ENCODE measurements at places on chromosomes 3 and 15. TPM values are rescaled to one million over a fixed set of nuclear protein-coding genes. Genes with fewer than 3 reads are reported as not detected.

DNA sequence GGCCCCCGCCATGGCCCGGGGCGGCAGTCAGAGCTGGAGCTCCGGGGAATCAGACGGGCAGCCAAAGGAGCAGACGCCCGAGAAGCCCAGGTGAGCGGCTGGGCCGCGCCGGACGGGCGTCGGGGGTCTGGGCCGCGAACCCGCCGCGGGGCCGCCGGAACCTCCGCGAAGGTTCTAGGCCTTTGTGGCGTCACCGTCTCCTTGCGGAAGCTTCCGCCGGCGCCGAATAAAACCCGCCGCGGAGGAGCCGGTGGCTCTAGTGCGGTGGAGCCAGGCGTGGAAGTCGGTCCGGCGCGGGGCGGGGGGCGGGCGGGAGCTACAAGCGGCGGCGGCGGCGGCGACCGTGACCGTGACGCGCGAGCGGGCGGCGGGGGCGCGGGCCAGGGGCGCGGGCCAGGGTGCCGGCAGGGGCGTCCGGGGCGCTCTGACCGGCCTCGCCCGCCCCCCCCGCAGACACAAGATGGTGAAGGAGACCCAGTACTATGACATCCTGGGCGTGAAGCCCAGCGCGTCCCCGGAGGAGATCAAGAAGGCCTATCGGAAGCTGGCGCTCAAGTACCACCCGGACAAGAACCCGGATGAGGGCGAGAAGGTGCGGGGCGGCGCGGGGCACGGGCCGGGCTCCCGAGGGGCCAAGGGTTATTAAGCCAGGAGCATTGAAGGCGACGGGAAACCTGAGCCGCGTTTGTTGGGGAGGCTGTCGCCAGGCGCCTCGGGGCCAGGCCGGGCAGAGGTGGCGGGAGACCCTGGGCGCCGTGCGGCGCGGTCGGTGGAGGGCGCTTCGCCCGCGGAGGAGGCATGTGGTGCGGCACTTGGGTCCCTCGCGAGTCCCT lies at the start of gene DNAJA4:
DNAJA4 (plus strand) TSS at position 259 of the 833 bp plus-strand sequence; CDS start at position 461, 202 bp downstream.
- H3K27me3 ChIP-seq, result no peaks in the 10 kb centered on the region
- H3K4me1 ChIP-seq, result peaks cover 10% of the 10 kb centered on the region

- H3K27ac ChIP-seq, result peak overlapping the region; percentile 69
- H3K27me3 ChIP-seq, result no peaks in the 10 kb centered on the region
- no peak overlapping the region for H3K4me3 ChIP-seq
- no peaks in the 10 kb centered on the region for H3K36me3 ChIP-seq
Observed at GRCh38 chr3:102156426-102156825, 278.4 kb upstream of the ZPLD1 start.

DNA sequence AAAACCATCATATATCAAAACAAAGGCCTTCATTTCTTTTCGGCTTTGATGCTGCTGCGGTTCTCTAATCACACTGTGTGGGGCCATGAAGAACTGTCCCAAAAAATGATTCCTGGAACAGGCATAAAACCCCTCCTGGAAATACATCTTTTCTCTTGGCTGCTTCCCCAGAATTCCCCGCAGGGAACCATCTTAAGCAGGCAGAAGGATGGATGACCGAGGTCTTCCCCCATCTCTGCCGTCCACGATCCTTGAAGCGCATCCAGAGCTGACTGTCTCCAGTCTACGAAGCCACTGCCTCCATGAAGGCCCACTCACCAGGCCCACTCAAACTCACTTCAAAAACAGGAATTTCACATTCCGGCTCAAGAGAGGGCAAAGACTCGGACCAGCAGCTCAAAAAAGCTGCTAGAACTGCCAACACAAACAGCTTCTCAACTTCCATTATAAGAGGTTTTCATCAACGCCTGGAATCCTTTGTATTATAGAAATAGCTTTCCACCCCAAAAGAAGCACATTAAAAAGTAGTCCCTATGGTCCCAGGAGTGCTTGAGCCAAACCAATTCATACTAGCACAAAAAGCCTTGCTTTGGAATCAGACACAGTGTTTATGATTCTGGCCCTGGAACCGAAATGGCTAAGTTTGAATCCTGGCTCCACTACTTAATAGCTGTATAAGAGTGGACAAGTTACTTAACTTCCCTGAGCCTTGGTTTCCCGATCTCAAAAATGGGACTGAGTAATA lies 487.5 kb upstream of the WNT5A start:
- H3K36me3 ChIP-seq, result no peaks in the 10 kb centered on the region
- H3K4me3 ChIP-seq, result no peak overlapping the region
- no peaks in the 10 kb centered on the region for H3K27me3 ChIP-seq
- DNase-seq, result no peak
- H3K4me1 ChIP-seq, result no peaks in the 10 kb centered on the region

GRCh38 chr3:188060264-188060835 lies 93.6 kb upstream of the LPP start:
- no peaks in the 10 kb centered on the region for H3K36me3 ChIP-seq
- H3K4me3 ChIP-seq, result no peak overlapping the region
- H3K27ac ChIP-seq, result no peak overlapping the region
- H3K27me3 ChIP-seq, result no peaks in the 10 kb centered on the region
- peaks cover 14% of the 10 kb centered on the region for H3K4me1 ChIP-seq

- H3K36me3 ChIP-seq, result no peaks in the 10 kb centered on the region
- H3K4me1 ChIP-seq, result peaks cover 16% of the 10 kb centered on the region
- peak overlapping the region; percentile 91 for H3K27ac ChIP-seq
- no peaks in the 10 kb centered on the region for H3K27me3 ChIP-seq
- peak overlapping the region; percentile 71 for H3K4me3 ChIP-seq
Observed at GRCh38 chr15:74955796-74956647, 550 bp downstream of the RPP25 start.

The KBTBD8 gene
- total RNA-seq, result not detected

DNA sequence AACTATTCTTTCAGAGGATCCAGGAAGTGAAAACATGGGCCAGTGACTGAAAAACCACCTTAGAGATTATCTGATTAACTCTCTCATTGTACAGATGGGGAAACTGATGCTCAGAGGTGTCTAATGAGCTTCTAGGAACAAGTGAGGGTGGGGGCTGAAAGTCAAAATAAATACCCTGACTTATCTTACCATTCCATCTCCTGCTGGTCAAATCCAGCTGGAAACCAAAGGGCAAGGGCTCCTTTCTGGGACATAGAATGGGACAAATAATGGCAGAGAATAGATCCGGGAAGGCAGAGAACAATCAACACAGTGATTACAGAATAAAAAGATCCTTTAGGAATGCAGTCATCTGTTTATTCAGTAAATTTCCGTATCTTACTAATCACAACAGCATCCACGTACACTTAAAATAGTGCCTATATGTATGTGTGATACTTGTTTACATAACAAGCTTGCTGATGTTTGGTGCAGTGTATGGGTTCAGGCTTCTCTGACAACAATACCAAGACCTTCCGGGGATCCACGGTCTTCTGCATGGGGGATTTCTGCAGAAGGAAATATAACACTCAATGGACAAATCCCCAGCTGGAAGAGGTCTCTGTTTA lies 173.2 kb downstream of the THSD4 start:
- H3K4me3 ChIP-seq, result no peak overlapping the region
- H3K36me3 ChIP-seq, result no peaks in the 10 kb centered on the region
- H3K27me3 ChIP-seq, result no peaks in the 10 kb centered on the region
- DNase-seq, result no peak
- peak overlapping the region; percentile 76 for H3K27ac ChIP-seq

GRCh38 chr15:83983634-83984458 lies 251.7 kb upstream of the GOLGA6L4 start:
- H3K4me3 ChIP-seq, result no peak overlapping the region
- peaks cover 15% of the 10 kb centered on the region for H3K36me3 ChIP-seq
- peak overlapping the region; percentile 22 for H3K27ac ChIP-seq
- DNase-seq, result no peak
- no peaks in the 10 kb centered on the region for H3K4me1 ChIP-seq
- H3K27me3 ChIP-seq, result no peaks in the 10 kb centered on the region

- no peaks in the 10 kb centered on the region for H3K36me3 ChIP-seq
- no peak overlapping the region for H3K4me3 ChIP-seq
- no peak for DNase-seq
- H3K4me1 ChIP-seq, result no peaks in the 10 kb centered on the region
- no peak overlapping the region for H3K27ac ChIP-seq
Observed at GRCh38 chr3:153952091-153952490, 169.1 kb upstream of the ARHGEF26 start.

The SCN11A gene
- not detected for total RNA-seq

The EXD1 gene
- total RNA-seq, result not detected

DNA sequence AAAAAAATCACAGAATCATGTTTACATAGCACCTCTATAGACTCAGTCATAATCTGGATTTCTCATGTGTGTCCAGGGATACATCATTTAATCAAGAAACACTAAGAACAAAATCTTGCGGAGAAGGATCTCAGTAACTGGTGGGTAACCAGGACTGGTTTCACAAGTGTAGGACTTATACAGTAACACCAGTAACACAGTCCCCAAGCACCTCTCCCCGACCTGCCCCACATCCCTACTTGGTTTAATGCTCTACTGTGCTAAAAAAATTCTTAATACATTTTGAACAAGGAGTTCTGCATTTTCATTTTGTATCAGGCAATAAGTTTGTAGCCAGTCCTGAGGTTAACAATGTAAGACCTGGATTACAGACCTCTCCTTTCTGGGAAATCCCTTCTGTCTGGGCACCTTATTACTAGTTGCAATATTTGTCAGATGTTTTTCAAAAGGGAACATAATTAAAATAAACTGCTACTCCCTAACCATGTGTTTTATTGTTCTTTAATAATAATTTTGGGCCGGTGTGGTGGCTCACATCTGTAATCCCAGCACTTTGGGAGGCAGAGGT lies 57.6 kb upstream of the BBX start:
- no peak overlapping the region for H3K27ac ChIP-seq
- H3K4me3 ChIP-seq, result no peak overlapping the region
- DNase-seq, result no peak
- no peaks in the 10 kb centered on the region for H3K4me1 ChIP-seq
- H3K36me3 ChIP-seq, result no peaks in the 10 kb centered on the region

The ITIH4 gene
- 9.8 TPM for total RNA-seq

GRCh38 chr3:185332026-185332735 lies 30.8 kb upstream of the MAP3K13 start:
- no peaks in the 10 kb centered on the region for H3K4me1 ChIP-seq
- H3K27me3 ChIP-seq, result no peaks in the 10 kb centered on the region
- H3K4me3 ChIP-seq, result no peak overlapping the region

DNA sequence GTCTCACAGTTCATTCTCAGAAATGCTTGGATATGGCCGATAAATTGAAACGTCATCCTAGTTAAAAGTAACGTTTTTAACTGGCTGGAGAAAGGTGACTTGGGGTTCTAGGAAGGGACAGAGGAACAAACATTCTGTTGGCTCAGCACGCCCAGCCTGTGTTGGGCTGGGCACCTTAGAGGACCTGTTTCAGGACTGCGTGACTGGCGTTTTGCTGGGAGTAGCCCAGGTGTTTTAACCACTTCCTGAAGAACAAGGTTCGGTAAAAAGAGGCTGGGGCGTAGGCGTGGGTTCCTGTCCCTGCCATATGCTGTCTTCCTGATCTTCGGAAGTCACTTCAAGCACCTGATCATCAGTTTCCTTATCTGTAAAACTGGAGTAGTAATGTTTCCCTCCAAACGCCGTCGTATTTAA lies 1.1 kb upstream of the TLNRD1 start:
- peaks cover 17% of the 10 kb centered on the region for H3K4me1 ChIP-seq
- no peaks in the 10 kb centered on the region for H3K27me3 ChIP-seq
- H3K36me3 ChIP-seq, result peaks cover 15% of the 10 kb centered on the region
- no peak for DNase-seq
- peak overlapping the region; percentile 92 for H3K4me3 ChIP-seq
- H3K27ac ChIP-seq, result peak overlapping the region; percentile 93

DNA sequence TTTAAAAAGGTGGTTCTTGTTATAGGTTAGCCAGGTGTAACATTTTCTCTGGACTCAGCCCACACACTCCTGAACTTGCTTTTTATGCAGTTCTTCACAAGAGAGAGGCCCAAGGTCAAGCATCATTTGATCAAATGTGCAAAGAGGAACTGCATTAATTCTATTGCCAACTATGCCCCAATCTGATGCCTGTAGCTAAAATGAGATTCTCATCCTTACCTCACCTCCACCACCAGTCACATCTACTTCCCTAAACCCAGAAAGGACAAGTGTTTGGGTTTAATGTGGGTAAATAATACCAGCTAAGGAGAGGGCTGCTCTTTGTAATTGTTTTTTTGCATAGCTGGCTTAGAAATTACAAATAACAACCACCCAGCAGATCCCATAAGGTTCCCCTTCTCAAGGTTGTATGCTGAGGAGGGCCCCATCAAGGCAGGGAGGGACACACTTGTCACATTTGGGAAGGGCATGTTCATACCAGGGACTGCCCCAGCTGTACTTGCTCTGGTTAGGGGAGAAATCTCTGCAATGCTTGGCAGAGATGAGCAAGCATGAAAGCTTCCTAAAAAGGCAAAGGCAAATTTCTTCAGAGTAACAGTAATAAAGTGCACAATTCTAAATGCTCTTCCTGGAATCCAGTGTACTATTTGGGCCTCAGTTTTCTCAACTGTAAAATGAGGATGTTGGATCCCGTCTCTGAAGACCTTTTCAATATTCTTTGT lies 76.2 kb downstream of the TGFBR2 start:
- no peak for DNase-seq
- peaks cover 62% of the 10 kb centered on the region for H3K4me1 ChIP-seq
- H3K27me3 ChIP-seq, result no peaks in the 10 kb centered on the region
- H3K4me3 ChIP-seq, result no peak overlapping the region
- peaks cover 21% of the 10 kb centered on the region for H3K36me3 ChIP-seq
- peak overlapping the region; percentile 76 for H3K27ac ChIP-seq

The TMEM207 gene
- not detected for total RNA-seq

DNA sequence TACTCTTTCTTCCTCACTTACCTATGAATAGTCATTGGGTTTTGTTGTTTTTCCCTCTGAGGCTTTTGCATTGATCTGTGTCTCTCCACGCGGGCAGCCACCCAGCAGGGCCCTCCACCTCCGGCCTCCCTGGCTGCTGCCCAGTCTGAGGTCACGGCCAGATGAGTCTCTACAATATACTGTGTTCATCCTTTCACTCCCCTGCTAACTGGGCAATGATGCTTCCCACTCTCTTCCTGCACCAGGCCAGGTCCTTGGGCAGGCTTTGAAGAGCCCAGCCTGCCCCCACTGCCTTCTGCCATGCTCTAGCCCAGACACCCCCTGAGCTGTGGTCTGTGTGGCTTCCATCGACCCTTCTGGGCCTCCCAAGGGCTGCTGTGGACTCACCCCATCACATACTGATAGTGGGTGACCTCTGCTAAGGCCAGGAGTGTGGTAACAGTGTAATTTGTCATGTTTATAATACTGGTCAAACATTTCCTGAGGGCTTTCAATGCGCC lies 18.0 kb downstream of the PDIA5 start:
- H3K4me1 ChIP-seq, result peaks cover 27% of the 10 kb centered on the region
- H3K36me3 ChIP-seq, result no peaks in the 10 kb centered on the region
- peak; percentile 60 for DNase-seq
- no peaks in the 10 kb centered on the region for H3K27me3 ChIP-seq

GRCh38 chr15:80242132-80242769 lies 9.8 kb downstream of the CTXND1 start:
- H3K4me1 ChIP-seq, result no peaks in the 10 kb centered on the region
- no peak overlapping the region for H3K4me3 ChIP-seq
- no peaks in the 10 kb centered on the region for H3K27me3 ChIP-seq

Data from ascending aorta (tissue), 2 donors.